ENCODE measurements at places on chromosomes 7 and 10.
A peak's percentile ranks its signal among the peaks of the same experiment; 100 is the strongest.

GRCh38 chr10:21943633-21944265 lies 59.8 kb downstream of the DNAJC1 start:
- no peak for DNase-seq

DNA sequence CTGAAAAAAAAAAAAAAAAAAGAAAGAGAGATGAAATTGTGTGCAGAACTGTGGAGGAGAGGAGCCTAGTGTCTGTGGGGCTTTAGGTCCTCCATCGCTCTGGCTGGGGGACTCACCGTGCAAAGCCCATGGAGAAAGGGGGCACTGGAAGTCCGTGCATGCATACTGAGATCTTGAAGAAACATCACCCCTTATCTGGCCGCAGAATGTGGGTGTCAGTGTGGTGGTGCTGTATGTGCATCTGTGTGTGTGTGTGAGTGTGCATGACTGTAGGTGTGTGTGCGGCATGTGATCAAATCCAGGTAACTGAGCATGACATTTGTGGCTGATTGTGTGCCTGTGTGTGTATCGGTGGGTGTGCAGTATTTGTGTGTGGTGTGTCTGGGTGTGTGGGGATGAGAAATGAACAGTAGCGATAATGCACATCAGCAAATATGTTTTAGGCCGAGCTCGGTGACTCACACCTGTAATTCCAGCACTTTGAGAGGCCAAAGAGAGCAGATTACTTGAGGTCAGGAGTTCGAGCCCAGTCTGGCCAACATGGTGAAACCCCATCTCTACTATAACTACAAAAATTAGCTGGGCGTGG lies 8.8 kb upstream of the CLDN3 start:
- DNase-seq: no peak

DNA sequence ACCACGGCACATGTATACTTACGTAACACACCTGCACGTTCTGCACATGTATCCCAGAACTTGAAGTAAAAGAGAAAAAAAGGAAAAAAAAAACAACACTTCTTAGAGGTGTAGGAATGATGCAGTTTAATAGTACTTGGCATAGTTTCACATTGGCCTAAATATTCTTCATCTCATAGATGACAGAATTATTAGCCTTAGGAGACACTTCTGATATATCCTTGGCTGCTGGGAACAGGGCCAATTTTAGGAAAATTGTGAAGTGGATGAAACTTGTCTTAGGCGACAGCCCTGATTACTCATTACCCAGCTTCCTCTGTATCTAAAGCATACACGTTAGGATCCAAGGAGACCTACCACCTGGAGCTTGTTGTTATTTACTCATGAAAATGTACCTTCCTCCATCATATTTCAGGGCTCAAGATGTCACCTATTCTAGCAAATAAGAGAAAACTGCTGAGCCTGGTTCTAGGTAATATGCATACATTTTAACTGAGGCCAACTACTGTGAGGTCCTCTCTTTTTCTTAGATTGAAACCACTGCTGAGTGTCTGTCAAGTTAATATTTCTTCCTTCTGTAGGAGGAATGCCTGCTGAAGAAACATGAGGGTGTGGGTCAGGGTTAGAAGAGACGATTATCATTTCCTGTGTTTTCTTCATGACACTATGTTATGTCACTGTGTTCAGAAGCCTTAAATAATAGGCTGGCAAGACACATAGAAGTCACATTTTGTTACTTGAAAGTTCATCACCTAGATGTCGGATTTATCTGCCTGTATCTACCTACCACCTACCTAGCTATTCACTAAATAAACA lies 44.3 kb downstream of the CPED1 start:
- no peak for DNase-seq

- DNase-seq: no peak
Measured at GRCh38 chr10:114079421-114079820, 35.8 kb downstream of the ADRB1 start.

GRCh38 chr7:147438216-147438615 lies 1152.3 kb upstream of the C7orf33 start:
- DNase-seq: no peak

DNA sequence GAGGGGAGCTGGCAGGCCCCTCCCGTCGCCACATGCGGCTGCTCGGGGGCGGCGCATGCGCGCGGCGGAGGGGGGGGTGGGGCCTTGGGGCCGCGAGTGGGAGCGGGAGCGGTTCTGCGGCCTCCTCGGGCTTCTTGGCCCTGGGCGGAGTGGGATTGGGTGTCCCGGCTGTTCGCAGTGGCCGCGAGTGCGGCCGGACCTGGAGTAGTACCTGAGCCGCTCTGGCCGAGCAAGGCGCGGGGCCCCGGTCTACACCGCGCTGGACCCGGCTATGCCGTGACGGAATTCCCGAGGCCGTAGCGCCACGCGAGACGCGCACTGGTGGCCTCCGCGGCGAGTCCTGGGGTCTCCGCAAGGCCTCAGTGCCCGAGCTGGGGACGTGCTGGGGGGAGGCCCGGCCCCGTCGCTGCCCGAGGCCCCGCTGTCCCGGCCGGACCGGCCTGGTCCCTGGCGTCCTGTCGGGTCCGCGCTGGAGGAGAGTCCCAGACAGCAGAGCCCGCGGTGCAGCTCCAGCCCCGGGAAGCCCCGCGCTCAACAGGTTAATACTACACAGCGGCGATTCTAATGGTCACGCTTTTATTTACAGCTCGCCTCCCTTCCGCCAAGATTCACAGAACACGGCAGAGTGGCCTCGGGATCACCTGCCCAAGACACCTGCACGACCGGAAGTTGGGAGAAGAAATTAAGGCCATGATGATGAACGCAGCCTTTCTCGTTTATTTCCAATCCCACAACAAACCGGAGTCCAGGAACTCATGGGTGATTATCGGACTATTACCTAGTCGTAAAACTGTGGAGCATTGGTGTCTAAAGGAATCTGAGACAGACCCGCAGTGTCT lies 671 bp upstream of the PAXIP1 start:
- peak; percentile 80 for DNase-seq

DNA sequence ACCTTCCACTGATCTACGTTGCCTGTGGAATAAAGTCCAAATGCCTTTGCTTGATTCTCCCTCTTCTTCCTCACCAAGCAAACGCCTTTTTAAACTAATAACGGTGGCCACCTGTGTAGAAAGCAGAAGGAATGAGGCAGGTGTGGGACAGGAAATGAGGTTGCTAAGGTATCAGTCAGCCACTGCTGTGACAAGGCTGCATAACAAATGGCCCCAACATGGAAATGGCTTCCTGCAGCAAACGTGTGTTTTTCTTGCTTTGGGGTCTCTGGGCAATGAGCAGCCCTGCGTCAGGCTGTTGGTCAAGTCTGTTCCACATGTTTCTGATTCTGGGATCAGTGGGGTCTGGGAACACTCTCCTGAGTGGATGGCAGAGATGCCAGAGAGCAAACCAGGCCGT lies 56.0 kb upstream of the EN2 start:
- DNase-seq: no peak

- no peak for DNase-seq
Measured at GRCh38 chr10:17453035-17453372, 1.4 kb downstream of the ST8SIA6 start.

GRCh38 chr10:89458291-89458690 lies 43.9 kb downstream of the IFIT5 start:
- DNase-seq: no peak

GRCh38 chr7:52107355-52107754 lies 790.7 kb upstream of the COBL start:
- no peak for DNase-seq

- no peak for DNase-seq
Measured at GRCh38 chr7:129103561-129104324, 40.8 kb upstream of the TSPAN33 start.

DNA sequence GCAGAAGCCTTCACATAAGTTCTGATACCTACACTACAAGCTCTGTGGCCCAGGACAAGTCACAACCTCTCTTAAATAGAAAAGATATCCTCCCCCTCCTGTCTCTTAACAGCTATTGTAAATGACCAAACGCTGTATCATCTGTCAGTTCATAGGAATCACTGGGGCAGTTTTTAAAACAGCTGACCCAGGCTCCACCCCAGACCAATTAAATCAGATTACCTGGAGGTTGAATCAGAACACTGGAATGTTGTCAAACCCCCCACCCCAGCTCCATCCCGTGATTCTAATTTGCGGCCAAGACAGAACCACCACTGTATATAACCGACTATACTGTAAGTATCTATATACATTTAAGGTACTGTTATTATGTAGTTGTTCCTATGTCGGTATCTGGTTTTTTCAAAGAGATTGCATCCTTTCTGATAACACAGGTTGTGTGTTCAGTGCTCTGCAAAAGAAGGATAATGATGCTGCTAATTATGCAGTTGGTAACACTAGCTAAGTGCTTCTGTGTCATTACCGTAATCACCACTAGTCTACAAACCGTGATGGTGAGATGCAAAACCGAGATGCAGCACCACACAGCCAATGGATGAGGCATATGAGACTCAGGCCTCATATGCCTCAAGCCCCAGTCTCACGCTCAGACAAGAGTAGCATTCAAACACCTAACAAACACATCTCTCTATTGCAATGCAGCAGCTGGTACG lies 47.4 kb downstream of the TNS3 start:
- no peak for DNase-seq

Data from T-helper 2 cell treated with Interferon-gamma antibody and Interleukin-4, amounts not matched to agents 5 μg/mL and 100 μg/mL, for 36 hours (primary cell).